ENCODE measurements at places on chromosomes 1 and 21.

DNA sequence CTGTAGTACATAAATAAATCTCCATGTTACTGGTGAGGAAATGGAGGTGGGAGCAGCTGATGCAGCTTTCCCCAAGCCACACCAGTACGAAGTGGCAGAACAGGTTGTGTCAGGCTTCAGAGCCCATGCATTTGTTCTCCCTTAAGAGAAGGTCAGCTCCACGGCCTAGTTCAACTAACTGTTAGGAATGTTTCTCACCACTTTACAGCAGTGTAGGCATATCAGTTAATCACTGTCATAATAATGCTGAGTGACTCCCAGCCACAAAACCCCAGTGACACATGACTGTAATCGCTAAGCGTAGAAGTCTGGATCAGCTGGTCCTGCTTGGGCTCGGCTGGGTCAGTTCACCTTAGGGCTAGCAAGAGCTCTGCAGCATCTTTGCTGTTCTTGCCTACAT is 90.4 kb downstream of the VPS26C start:
- no peak overlapping the region for H3K4me3 ChIP-seq
- H3K36me3 ChIP-seq, result peaks cover 69% of the 10 kb centered on the region
- DNase-seq, result no peak
- H3K4me1 ChIP-seq, result no peaks in the 10 kb centered on the region

DNA sequence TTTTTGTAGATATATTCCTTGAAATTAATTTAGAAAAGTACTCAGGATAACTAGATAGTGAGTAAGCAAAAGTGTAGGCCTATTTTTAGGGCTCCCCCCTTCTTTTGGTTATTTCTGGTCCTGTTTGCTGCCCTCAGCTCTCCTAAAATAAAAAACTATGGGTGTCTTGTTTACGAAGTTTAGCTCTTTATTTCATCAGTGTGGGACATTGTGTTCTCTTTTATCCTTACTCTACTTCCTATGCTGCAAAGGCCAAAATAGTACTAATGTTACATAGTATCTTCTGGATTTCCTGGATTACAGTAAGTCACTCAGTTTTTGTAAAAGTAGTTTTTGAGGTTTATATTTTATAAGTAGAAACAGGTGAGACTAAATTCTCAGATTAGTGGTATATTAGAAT is 15.4 kb downstream of the CEP350 start:
- DNase-seq, result no peak
- H3K4me3 ChIP-seq, result no peak overlapping the region
- H3K4me1 ChIP-seq, result peaks cover 10% of the 10 kb centered on the region
- peaks cover 4% of the 10 kb centered on the region for H3K36me3 ChIP-seq

DNA sequence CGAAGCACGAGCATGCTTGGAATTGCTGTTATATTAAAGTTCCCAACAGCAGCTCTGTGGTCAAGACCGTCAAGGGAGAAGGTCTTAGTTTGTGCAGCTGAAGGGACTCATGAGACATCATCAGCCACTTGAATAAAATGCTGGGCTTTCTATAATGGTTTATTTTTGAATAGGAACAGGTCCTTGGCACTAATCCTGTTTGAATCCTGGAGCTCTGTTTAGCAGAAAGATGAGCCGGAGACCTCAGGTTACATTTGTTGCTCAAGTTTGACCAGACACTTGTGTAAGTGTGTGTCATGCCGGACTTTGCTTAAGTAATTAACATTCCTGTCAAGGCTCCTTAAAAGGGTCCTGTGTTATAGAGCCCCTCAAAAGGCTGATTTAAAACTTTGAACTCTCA is 186.5 kb downstream of the ROR1 start:
- no peak overlapping the region for H3K4me3 ChIP-seq
- no peak overlapping the region for H3K27ac ChIP-seq
- no peak for DNase-seq
- no peaks in the 10 kb centered on the region for H3K4me1 ChIP-seq

- H3K27me3 ChIP-seq, result no peaks in the 10 kb centered on the region
- no peak overlapping the region for H3K27ac ChIP-seq
Observed at GRCh38 chr1:245797592-245798348, 643.0 kb downstream of the KIF26B start.

GRCh38 chr1:116521186-116521585 is 49.6 kb downstream of the CD58 start:
- no peaks in the 10 kb centered on the region for H3K27me3 ChIP-seq
- H3K36me3 ChIP-seq, result peaks cover 14% of the 10 kb centered on the region
- DNase-seq, result no peak
- H3K4me1 ChIP-seq, result peaks cover under 1% of the 10 kb centered on the region

- DNase-seq, result peak; percentile 73
- peak overlapping the region; percentile 98 for H3K27ac ChIP-seq
- H3K4me1 ChIP-seq, result peaks cover 94% of the 10 kb centered on the region
Observed at GRCh38 chr1:24921938-24922662, 8.0 kb downstream of the RUNX3 start.

- no peaks in the 10 kb centered on the region for H3K36me3 ChIP-seq
- H3K27me3 ChIP-seq, result peaks cover 6% of the 10 kb centered on the region
- no peaks in the 10 kb centered on the region for H3K4me1 ChIP-seq
Observed at GRCh38 chr1:158191299-158191698, 10.6 kb downstream of the CD1D start.

GRCh38 chr1:67793562-67793961 is 39.7 kb downstream of the GNG12 start:
- no peaks in the 10 kb centered on the region for H3K27me3 ChIP-seq
- DNase-seq, result no peak
- H3K4me1 ChIP-seq, result no peaks in the 10 kb centered on the region
- no peak overlapping the region for H3K4me3 ChIP-seq
- H3K27ac ChIP-seq, result no peak overlapping the region

- no peak for DNase-seq
- H3K4me1 ChIP-seq, result no peaks in the 10 kb centered on the region
- no peak overlapping the region for H3K4me3 ChIP-seq
- no peaks in the 10 kb centered on the region for H3K27me3 ChIP-seq
Observed at GRCh38 chr1:233865902-233866301, 38.6 kb upstream of the SLC35F3 start.

- no peak overlapping the region for H3K27ac ChIP-seq
- no peaks in the 10 kb centered on the region for H3K27me3 ChIP-seq
- no peaks in the 10 kb centered on the region for H3K4me1 ChIP-seq
- H3K36me3 ChIP-seq, result no peaks in the 10 kb centered on the region
- H3K4me3 ChIP-seq, result no peak overlapping the region
Observed at GRCh38 chr1:220950576-220950975, 71.3 kb downstream of the HLX start.

DNA sequence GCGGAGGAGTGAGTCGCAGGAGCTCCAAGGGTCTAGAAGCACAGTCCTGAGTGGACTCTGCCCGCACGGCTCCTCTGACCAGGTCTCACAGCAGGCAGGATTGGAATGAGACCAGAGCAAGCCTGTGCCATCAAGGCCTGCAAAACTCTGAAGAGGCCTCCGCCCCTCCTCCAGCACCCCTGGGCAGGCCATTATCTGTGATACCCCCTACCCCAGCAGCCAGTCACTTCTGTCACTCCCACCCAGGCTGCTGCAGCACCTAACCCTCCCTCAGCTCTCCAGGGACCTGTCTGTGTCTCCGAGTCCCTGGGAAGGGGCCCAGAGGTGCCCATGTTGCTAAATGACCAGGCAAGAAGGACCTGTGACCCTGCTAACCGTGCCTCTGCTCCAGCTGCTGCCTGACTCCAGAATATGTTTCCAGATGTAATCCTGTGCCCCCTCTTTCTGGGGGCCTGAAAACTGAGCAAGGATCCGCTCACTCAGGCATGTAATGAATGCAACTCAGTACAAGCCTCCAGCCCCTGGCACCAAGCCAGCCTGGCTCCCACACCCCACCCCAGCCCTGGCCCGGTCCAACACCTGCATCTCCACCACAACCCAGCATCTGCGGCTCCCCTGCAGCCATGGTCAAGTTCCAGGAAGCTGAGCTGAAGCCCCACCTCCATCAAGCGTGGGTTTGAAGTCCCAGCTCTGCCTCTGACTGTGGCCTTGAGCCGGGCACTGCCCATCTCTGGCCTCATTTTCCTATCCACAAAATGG is 22.1 kb upstream of the COL16A1 start:
- DNase-seq, result no peak
- H3K27me3 ChIP-seq, result no peaks in the 10 kb centered on the region
- H3K4me3 ChIP-seq, result no peak overlapping the region
- no peak overlapping the region for H3K27ac ChIP-seq
- H3K4me1 ChIP-seq, result no peaks in the 10 kb centered on the region

DNA sequence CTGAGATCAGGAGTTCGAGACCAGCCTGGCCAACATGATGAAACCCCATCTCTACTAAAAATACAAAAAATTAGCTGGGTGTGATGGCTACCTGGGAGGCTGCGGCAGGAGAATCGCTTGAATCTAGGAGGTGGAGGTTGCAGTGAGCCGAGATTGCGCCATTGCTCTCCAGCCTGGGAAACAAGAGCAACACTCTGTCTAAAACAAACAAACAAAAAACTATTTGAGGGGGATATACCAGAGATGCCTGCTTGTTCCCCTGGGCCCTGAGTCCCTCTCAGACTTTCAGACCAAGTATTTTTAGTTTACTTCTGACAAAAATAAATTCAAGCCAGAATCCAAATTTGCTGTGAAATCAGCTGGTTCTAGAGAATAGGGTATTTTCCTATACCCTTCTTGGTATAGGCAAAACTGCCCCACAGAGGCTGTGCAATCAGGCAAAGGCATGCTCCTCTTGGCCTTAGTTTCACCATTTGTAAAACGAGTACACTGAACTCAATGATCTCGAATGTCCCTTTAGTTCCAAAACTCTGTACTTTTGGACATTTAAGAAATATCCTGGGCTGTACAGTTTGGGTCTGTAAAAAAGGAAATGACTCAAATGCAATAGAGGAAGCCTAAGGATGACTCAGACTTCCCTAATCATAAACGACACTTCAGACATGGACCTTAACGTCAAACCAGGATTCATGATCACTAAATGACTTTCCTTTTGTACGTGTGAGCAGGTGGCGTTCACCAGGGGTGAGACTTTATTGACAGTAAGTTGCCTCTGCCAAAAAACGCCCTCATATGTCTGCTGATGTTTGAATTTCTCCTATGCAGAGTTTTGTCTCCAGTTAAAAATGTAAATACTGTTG is 16.1 kb downstream of the ENSA start:
- peak overlapping the region; percentile 55 for H3K4me3 ChIP-seq
- no peaks in the 10 kb centered on the region for H3K27me3 ChIP-seq
- peak overlapping the region; percentile 90 for H3K27ac ChIP-seq
- H3K4me1 ChIP-seq, result peaks cover 48% of the 10 kb centered on the region

GRCh38 chr1:22077728-22078127 is 25.2 kb downstream of the CDC42 start:
- peak overlapping the region; percentile 65 for H3K4me3 ChIP-seq
- H3K36me3 ChIP-seq, result peaks cover 62% of the 10 kb centered on the region
- peaks cover 70% of the 10 kb centered on the region for H3K4me1 ChIP-seq

GRCh38 chr1:7043719-7044535 is 258.7 kb downstream of the CAMTA1 start:
- peaks cover 2% of the 10 kb centered on the region for H3K27me3 ChIP-seq
- H3K27ac ChIP-seq, result no peak overlapping the region
- H3K4me1 ChIP-seq, result no peaks in the 10 kb centered on the region
- no peak for DNase-seq
- no peaks in the 10 kb centered on the region for H3K36me3 ChIP-seq

- H3K27ac ChIP-seq, result no peak overlapping the region
- no peaks in the 10 kb centered on the region for H3K36me3 ChIP-seq
- H3K4me3 ChIP-seq, result no peak overlapping the region
- DNase-seq, result no peak
- peaks cover 17% of the 10 kb centered on the region for H3K4me1 ChIP-seq
Observed at GRCh38 chr1:92493139-92493538, 6.4 kb upstream of the GFI1 start.

DNA sequence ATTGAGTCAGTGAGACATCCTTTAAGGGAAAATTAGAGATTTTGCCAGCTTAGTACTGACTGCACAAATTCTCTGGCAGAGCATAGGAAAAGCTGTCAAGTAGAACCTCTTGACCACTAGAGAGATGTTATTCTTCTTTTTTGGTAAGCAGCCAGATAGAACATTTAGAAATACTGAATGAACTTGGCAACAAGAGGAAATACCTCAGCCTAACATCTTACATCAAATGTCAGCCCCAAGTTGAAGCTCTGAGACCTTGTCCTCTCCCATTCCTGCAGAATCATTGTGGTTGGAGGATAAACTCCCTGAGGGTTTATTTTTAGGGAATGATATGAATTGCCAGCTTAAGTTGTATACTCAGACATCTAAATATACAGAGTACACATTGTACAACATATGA is 53.5 kb downstream of the MIGA1 start:
- H3K27ac ChIP-seq, result no peak overlapping the region
- H3K4me1 ChIP-seq, result no peaks in the 10 kb centered on the region
- H3K36me3 ChIP-seq, result peaks cover 17% of the 10 kb centered on the region
- no peak for DNase-seq
- no peak overlapping the region for H3K4me3 ChIP-seq
- no peaks in the 10 kb centered on the region for H3K27me3 ChIP-seq

- H3K36me3 ChIP-seq, result peaks cover 64% of the 10 kb centered on the region
- H3K4me3 ChIP-seq, result no peak overlapping the region
- DNase-seq, result no peak
- H3K27ac ChIP-seq, result no peak overlapping the region
- peaks cover 19% of the 10 kb centered on the region for H3K4me1 ChIP-seq
Observed at GRCh38 chr21:41429925-41430491, 4.0 kb downstream of the MX1 start.

DNA sequence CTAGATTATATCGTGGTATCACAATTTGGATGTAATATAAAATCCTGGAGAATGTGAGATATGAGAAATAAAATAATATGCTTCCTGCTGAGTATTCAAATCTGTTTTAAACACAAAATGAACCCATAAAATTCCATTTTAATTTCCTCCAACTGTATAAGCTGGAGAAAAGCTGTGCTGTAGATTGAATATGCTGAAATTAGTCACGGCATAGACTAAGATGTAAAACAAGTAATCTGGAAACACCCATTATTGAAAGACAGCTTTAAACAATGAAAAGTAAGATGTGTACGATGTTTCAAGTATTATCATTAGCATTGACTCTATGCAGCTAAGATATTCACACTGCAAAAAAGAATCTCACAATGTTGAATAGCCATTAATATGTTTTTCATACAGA is 403.4 kb upstream of the BRINP3 start:
- H3K4me3 ChIP-seq, result no peak overlapping the region
- H3K36me3 ChIP-seq, result no peaks in the 10 kb centered on the region
- no peak for DNase-seq
- H3K27ac ChIP-seq, result no peak overlapping the region

GRCh38 chr1:47759936-47760629 is 237.1 kb downstream of the TRABD2B start:
- DNase-seq, result no peak
- no peak overlapping the region for H3K27ac ChIP-seq
- no peaks in the 10 kb centered on the region for H3K36me3 ChIP-seq

- no peak overlapping the region for H3K27ac ChIP-seq
- H3K27me3 ChIP-seq, result no peaks in the 10 kb centered on the region
- no peak overlapping the region for H3K4me3 ChIP-seq
- no peak for DNase-seq
- peaks cover 14% of the 10 kb centered on the region for H3K36me3 ChIP-seq
Observed at GRCh38 chr1:202333861-202334260, 7.9 kb downstream of the UBE2T start.
